ENCODE measurements at places on chromosomes 3 and 15.
A peak's percentile ranks its signal among the peaks of the same experiment; 100 is the strongest.

GRCh38 chr15:75067123-75067830 lies 43.9 kb downstream of the PPCDC start:
- peak; percentile 55 for DNase-seq

GRCh38 chr3:111852540-111852939 lies 6.5 kb upstream of the PHLDB2 start:
- DNase-seq, result no peak

DNA sequence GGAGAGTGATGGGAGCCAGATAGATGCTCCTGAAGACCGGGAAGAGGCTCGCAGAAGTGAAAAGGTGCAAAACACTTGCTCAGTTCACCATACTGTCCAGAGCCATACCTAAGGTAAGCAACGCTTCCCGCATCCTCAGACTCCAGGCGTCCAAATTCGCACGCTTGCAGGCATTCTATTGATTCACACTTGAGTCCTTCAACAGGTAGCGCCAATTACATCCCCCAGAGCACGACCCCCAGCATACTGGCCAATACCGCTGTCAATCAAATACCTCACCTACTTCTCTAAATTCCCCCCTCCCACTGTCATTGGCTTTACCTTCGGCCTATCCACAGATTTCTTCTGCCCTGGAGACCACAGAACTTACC lies 361 bp upstream of the STXBP5L start:
- no peak for DNase-seq

GRCh38 chr3:42497009-42497731 lies 5.3 kb upstream of the VIPR1 start:
- no peak for DNase-seq

DNA sequence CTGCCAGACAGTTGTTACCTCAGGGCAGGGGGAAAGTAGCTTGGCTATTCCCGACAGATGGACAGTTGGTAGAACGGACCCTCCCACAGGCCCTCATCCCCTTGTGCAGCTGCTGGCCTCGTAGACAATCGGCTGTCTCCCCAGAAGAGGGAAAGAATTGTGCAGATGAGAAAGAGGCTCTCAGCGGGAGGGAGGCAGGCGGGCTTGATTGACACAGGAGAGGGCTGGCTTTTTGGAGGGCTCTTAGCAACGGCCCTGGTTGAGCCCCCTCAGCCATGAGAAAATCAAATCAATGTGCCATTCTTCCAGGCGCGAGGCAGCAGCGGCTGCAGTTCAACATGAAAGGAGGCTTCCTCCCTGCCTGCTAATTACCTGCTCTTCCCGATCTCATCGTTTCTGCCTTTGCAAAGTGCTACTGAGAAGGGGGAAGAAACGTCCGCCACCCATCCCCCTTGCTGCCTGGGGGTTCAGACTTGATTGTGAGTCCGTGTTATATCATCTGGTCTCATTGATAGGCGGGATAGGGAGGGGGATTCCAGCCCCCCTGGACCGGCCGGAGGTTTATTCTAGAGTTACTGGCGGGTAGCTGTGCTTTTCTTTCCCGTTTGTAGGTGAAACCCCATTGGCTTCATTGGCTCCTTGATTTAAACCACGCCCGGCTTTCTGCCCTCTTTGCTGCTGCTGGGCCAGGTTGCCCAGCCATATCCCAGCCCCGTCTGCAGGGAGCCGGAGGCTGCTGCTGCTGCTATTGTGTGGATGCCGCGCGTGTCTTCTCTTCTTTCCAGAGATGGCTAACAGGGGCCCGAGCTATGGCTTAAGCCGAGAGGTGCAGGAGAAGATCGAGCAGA lies at the start of gene TAGLN3:
Gene TAGLN3 (plus strand): TSS at position 287 of the 848 bp plus-strand sequence. CDS start 501 bp downstream, at position 788.
- DNase-seq, result no peak

- no peak for DNase-seq
Observed at GRCh38 chr3:64627471-64628321, 60.1 kb downstream of the ADAMTS9 start.

- no peak for DNase-seq
Observed at GRCh38 chr3:10528046-10528445, 22.7 kb upstream of the ATP2B2 start.

DNA sequence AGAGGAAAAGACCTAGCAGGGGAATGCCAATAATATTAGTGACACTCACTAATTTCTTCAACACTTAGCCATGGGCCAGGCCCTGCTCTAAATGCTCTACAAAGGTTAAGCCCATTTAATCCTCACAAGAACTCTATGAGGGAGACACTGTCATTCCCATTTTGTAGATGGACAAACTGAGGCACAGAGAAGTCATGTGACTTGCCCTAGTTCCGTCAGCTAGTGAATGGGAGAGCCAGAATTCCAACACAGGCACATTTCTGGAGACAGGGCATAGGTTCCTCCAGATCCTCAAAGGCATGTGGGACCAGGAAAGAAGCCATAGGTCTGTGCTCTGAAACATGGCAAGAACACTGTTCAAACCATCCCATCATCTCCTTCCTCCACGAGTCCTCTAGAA lies 31.5 kb downstream of the LOXL1 start:
- no peak for DNase-seq

GRCh38 chr15:70186152-70186551 lies 88.4 kb upstream of the TLE3 start:
- DNase-seq, result no peak

DNA sequence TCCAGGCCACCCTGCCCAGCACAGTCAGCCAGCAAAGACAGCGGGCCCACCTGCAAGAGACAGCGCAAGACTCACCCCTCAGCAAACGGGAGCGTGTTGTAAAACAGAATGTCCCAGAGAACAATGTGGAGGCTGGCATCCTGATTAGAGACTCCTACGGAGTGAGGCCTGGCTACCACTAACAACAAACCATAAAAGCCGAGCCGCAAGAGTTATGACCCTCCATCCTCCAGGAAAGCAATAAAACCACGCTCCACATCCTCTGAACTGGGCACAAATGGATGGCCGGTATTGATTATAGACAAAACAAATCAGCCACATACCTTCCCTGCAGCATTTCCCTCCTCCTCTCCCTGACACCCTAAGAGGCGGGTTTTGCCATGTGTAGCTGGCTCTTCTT lies 75.8 kb upstream of the LIPC start:
- no peak for DNase-seq

GRCh38 chr3:141525814-141526213 lies 39.0 kb downstream of the RASA2 start:
- DNase-seq, result no peak

GRCh38 chr3:52123106-52123725 lies 31.0 kb downstream of the POC1A start:
- DNase-seq, result peak; percentile 68

DNA sequence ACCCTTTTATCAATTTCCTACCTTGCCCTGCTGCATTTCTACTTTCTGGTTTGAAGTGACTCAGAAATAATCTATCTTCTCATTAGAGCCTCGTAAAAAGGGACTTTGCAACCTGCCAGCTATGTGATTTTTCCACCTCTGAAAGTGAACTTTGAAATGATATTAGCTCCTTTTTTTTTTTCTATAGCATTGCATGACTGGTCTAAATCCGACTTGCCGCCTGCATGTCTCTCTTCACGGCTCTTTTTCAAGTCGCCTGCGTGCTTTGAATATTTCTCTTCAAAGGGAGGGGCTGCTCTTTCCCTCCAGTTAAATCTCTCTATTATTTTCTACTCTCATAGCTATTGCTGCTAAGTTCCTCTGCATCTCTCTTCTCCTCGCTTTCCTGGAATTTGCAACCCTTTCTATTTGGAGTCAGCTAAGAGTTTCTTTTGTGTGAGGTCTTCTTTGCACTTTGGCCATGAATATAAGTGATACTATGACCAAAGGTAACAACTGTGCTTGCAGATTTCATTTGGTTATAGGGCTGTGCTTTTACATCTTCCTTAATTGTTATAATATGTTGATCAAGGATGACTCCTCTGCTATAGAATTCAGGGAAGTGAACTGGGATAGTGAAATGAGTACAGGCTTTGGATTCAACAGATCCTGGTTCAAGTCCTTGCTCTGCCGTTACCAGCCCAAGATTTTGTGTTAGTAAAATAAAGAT lies 541.1 kb downstream of the AGBL1 start:
- DNase-seq, result no peak

GRCh38 chr3:71063773-71064290 lies 519.7 kb downstream of the FOXP1 start:
- no peak for DNase-seq

- no peak for DNase-seq
Observed at GRCh38 chr3:177221744-177222143, 24.5 kb upstream of the TBL1XR1 start.
